ENCODE measurements at places on chromosomes 7 and 10.

DNA sequence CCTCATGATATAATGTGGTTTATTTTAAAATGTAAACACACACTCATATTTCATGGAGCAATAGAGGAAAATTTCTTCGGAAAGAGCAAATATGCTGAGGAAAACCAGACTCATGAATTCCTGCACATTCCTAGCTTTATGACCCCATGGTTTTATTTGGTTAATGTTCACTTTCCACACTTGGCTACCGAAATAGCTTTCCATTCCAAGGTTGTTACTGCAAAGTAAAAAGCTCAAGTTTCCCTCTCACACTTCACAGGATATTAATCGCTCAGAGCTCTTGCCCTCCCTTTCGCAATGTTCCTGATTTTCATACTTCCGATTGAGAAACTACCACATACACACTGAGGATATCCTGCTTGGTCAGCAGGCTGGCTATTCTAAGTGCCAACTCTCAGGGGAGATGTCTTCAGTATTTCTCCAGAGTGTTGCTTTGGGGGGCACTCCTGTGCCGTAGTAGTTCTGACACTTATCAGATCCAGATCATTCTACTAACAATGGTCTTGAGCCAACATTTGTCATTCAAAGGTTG lies 77.5 kb upstream of the STEAP1B start:
- DNase-seq = peak; percentile 24

- no peak for DNase-seq
Observed at GRCh38 chr10:42755028-42755451, 27.6 kb upstream of the BMS1 start.

GRCh38 chr7:6252341-6252746 lies 20.1 kb downstream of the CYTH3 start:
- DNase-seq = no peak

GRCh38 chr7:38893061-38893460 lies 15.9 kb downstream of the VPS41 start:
- DNase-seq = no peak

DNA sequence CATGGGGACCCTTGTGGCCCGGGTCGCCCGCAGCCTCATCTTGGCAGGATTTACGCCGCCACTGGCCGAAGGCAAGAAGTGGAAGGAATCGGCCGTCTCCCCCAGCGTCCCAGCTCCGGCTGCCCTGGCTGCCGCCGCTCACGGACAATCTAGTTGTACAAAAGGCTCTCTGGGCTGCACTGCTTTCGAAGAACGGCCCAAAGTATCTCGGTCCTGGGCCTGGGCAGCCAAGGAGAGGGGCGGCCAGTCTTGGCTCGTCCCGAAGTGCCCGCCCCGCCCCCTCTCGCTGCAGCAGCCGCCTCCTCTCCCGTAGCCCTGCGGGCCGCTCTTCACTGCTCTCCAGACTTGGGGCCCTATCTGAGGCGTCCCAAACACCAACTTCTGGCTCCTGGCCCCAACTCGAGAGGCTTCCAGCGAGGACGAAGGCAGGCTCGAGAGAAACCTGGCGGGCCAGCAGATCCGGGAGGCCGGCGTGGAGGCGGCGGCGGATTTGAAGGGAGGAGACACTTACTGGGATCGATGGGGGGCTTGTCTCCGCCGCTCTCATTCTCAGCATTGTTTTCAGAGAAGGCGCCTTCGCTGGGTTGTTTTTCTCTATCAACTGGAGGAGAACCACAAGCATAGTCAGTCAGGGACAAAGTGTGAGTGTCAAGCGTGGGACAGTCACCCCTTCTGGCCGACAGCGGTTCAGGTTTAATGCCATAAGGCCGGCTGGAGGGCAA lies 809 bp downstream of the HOXA9 start:
- no peak for DNase-seq

DNA sequence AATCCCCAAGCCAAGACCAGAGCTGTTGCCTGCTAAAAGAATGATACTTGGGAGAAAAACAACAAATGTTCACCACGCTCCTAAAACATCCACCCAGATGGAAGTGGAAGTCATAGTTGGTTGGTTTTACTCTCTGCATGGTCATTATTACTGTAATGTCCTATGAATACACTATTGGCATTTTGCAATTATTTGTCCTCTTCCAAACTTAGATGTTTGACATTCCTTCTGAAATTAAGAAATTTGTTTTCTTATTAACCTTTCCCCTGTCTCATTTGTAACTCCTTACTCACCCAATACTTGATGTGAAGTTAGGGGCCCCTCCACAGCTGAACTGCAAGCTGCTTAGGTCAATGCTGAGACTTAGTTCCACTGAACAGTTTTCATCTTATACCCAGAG lies 383.3 kb downstream of the INHBA start:
- no peak for DNase-seq

DNA sequence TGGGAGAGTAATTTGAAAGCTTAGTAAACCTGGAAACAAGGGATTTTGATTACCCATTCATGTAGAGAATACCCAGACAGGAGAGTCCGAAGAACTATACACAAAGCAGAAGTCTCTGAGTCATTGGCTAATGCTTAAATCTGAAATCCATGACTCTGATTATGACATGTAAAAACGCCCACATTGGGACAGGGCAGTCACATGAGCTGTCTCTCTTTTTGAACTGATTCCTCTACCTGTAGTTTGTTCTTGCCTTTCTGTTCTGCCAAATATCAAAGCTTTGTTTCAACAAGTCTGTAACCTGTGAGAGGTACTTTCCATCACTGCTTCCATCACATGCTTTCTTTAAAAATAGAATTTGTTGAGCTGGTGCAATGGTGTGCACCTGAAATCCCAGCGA lies 4.3 kb upstream of the GPNMB start:
- no peak for DNase-seq

- no peak for DNase-seq
Observed at GRCh38 chr10:78199005-78199725, 165.5 kb downstream of the RPS24 start.

DNA sequence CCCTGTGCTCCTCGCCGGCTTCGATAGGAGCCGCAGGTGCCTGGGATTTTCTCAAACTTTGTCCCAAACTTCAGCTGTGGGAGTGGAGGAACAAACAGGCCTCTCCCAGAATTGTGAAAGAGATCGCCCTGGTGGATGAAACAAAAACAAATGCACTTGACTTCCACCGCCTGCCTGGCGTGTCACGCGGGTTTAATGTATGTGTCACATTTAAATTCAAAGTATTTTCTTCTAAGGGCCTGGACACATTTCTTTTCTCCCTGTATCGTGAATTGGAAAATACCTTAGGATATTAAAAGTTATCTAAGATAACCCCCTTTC lies 694 bp upstream of the WASL start:
- DNase-seq = peak; percentile 68

- no peak for DNase-seq
Observed at GRCh38 chr10:109741712-109742111, 181.6 kb downstream of the XPNPEP1 start.

GRCh38 chr7:28297801-28298459 lies 114.4 kb upstream of the CREB5 start:
- DNase-seq = no peak

DNA sequence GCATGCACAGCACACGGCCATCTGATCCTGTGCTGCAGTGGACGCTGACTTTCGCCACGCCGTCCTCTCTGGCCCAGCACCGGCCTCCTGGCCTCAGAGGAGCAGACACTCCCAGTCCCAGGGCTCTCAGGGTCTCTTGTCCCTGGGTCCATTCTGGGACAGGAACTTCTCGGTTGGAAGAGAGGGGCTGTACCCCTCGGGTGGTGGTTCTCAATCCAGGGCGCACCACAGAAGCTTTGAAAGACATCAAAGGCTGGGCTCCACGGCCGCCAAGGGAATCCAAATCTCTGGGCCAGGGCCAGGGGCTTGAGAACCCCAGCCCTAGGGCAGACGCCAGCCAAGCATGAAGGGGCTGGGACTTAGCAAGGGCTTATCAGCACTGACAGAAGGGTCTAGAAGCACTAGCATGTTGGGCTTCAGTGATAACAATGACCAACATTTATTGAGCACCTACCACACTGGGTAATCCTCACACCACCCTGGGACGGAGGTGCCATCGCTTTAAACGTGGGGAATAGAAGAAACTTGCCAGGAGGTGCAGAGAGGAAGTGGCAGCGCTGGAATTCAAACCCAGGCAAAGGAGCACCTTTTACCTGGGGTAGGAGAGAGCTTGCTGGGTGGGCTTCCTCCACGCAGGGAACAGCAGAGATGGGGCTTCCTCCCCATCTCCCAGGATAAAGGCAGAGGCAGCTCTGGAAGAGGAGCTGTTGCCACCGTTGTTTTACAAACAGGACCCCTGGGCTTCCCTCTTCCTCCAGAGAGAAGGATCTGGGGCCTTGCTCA lies 1.8 kb upstream of the PYROXD2 start:
- DNase-seq = no peak

DNA sequence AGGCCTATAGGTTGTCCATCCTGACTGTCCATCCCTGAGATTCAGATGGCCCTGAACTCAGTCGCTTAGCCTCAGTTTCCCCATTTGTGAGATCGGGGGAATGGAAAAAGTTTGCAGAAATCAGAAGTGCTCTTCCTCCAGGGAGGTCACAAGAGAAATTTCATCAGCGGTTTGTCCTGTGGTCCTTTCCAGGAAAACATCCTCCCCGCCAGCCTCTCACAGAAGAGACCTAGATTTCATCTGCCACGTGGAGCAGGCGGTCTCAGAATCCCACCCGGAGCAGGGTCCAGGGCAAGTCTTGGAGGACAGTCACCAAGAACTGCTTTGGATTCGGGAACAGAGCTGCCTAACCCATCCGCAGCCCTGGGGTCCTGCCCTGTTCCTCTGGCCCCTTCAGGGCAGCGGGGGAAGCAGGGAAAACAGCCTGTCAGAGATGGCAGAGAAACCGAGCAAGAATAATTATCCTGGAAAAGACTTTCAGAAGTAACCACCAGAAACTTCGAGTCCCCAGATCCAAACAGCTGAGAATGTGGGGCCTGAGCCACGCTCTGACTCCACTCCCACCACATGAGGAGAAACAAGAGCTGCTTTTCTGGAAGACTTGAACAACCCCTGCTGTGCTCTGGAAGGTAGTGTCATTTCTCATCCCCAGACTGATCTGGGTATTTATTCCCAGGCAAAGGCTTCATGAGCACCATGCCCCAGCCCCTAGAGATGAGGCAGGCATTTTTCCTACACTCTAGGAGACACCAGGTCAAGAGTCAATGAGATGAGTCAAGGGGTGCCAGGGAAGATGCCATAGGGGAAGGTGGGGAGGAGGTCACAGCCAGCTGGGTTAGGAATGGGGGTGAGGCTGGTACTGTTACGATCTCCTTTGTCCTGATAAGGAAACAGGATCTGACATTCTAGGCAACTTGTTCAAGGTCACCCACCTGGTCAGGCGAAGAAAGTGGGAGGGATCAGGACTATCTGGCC lies 1.1 kb upstream of the TNS3 start:
- no peak for DNase-seq

GRCh38 chr10:114336823-114337509 lies 67.3 kb downstream of the AFAP1L2 start:
- DNase-seq = no peak

DNA sequence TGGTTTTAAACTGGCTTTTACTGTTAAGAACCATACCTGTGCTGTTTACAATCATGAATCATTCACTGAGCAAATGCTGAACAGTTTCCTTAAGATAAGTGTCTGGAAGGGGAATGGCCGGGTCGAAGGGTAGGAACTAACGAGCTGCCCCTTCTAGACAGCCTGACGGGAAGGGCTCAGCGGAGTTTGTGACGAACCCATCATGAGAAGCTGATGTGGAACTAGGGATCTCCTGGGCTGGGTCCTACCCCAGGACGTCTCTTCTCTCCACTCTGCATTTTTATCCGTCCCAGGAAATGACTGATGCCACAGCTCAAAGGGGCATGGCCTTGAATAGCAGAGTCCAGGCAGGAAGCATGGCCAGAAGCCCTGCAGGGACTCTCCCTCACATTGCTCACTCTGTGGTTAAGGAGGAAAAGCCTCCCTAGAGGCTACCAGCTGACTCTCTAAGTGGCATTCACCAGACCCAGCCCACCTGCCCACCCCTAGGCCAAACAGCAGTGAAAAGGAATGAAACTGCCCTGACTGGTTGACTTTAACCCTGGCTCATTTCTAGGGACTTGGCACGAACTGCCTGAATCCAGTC lies 112.0 kb downstream of the PFKFB3 start:
- peak; percentile 73 for DNase-seq

- no peak for DNase-seq
Observed at GRCh38 chr10:17644485-17644943, 563 bp downstream of the STAM start.

GRCh38 chr10:125629758-125630376 lies 53.1 kb downstream of the TEX36 start:
- DNase-seq = no peak

DNA sequence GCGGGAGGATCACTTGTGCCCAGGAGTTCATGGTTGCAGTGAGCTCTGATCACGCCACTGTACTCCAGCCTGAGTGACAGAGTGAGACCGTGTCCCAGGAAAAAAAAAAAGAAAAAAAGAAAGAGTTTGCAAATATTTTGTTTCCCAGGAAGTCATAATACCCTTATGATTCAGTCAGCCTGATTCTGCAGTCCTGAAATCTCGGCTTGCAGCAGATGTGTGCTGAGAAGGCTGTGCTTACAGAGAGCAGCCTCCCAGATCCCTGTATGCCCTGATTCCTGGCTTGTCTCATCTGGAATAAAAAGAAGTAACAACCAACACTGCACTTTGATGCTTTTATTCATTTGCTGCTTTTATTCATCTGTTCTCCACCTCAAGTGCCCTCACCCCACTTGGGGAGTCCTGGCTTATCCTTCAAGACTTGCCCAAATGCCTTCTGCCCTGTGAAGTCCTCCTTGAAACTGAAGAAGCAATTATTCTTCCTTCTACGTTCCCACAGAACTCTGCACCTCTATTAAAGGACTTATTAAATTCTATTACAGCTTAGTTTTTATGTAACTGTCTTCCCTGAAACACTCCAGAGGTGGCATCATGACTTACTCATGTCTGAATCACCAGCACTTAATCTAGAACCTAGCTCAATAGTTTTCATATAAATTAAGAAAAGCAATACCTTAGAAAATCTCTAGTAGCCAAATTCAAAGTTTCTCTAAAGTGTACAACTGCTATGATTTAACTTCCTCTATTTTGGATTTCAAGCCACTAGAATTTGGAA lies 27.7 kb upstream of the BPGM start:
- DNase-seq = no peak

DNA sequence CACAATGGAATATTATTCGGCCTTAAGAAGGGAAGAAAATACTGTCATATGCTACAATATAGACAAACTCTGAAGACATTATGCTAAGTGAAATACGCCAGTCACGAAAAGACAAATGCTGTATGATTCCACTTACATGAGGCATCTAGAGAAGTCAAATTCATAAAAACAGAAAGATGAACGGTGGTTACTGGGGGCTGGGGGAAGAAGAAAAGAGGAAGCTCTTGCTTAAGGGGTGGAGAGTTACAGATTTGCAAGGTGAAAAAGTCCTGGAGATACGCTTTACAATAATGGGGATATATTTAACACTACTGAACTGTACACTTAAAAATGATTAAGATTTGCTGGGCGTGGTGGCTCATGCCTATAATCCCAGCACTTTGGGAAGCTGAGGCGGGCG lies 49.0 kb downstream of the PSMC2 start:
- no peak for DNase-seq

- DNase-seq = no peak
Observed at GRCh38 chr10:93911866-93912265, 18.1 kb downstream of the SLC35G1 start.

- DNase-seq = no peak
Observed at GRCh38 chr7:128267595-128267924, 26.5 kb downstream of the LEP start.

Measured in colonic mucosa (tissue), 4 donors.